ENCODE measurements at places on chromosomes 1 and 21. TPM values are rescaled to one million over a fixed set of nuclear protein-coding genes. Genes with fewer than 3 reads are reported as not detected.

Gene COL9A2
- total RNA-seq: 27.1 TPM

Gene SELENBP1
- total RNA-seq: 57.1 TPM

Gene ESPN
- 6.2 TPM for total RNA-seq

Gene TIE1
- total RNA-seq: 21.4 TPM

Gene OR2T11
- total RNA-seq: not detected

Gene SPRR1B
- total RNA-seq: 0.91 TPM

Gene TBX15
- not detected for total RNA-seq

Gene ALX3
- total RNA-seq: not detected

Gene PTPRU
- total RNA-seq: 100 TPM

Gene PLA2G5
- 2.4 TPM for total RNA-seq

Gene CC2D1B
- 39.4 TPM for total RNA-seq

Gene TEDDM1
- not detected for total RNA-seq

Gene GBP4
- 13.6 TPM for total RNA-seq

Gene CLDN17
- total RNA-seq: not detected

Gene GBP6
- not detected for total RNA-seq

Gene HES3
- not detected for total RNA-seq

Gene MARK1
- total RNA-seq: 34.8 TPM

Gene LPAR3
- 20.8 TPM for total RNA-seq

Gene CCDC27
- not detected for total RNA-seq

Gene RRAGC
- 22.0 TPM for total RNA-seq

Gene INSRR
- 0.13 TPM for total RNA-seq

Gene TMEM81
- total RNA-seq: 1.5 TPM

Gene NR0B2
- not detected for total RNA-seq

Gene LRRN2
- 2.1 TPM for total RNA-seq

Gene SYT14
- 0.05 TPM for total RNA-seq

Gene CFHR1
- total RNA-seq: 2.3 TPM

Gene FCGR3A
- 6.8 TPM for total RNA-seq

Gene NSL1
- total RNA-seq: 35.5 TPM

Gene CYP4A22
- 0.23 TPM for total RNA-seq

Gene TRPM2
- 10.0 TPM for total RNA-seq

Gene S100A1
- not detected for total RNA-seq

Gene RIPK4
- 34.3 TPM for total RNA-seq

Gene LCE1E
- total RNA-seq: not detected

Gene CYP4B1
- 358 TPM for total RNA-seq

Gene TAS1R1
- not detected for total RNA-seq

Gene FMOD
- total RNA-seq: 59.0 TPM

Gene RNU1-4
- 1,626 TPM for total RNA-seq

Gene LCE1D
- not detected for total RNA-seq

All from ureter (tissue), 1 donor.